Activated effector memory CD4-positive, alpha-beta T cell treated with Interleukin-2 at 50 U/mL for 16 hours (primary cell): ENCODE measurements at places on chromosomes 12 and 14.

GRCh38 chr14:103130965-103131364 is 7.7 kb downstream of the TNFAIP2 start:
- DNase-seq = no peak

- no peak for DNase-seq
Observed at GRCh38 chr14:34713681-34714319, 593 bp downstream of the CFL2 start.

DNA sequence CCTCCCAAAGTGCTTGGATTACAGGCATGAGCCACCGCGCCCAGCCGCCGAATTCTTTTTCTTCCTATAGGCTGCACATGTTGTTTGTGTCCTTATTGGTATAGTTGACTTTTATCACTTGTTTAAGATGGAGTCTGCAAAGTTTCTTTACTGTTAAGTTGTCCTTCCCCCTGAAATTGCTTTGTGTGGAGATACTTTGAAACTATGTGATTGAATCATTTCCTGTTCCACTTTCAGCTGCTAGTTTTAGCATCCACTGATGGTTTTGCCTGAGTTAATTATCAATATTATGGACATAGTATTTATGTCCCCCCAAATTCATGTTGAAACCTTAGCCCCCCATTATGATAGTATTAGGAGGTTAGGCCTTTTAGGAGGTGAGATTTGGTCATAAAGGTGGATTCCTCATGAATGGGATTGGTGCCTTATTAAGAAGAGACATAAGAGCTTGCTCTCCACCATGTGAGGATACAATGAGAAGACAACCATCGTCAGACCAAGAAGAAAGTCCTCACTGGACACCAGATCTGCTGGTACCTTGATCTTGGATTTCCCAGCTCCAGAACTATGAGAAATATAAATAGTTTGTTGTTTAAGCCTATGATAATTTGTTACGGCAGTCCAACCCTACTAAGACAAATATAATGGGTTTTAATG is 34.9 kb downstream of the PPHLN1 start:
- no peak for DNase-seq

GRCh38 chr12:14701809-14702568 is 5.6 kb upstream of the GUCY2C start:
- DNase-seq = no peak
